Tibial nerve (tissue), 4 donors: ENCODE measurements at places on chromosomes 2 and 18. TPM values are rescaled to one million over a fixed set of nuclear protein-coding genes. Genes with fewer than 3 reads are reported as not detected.

DNA sequence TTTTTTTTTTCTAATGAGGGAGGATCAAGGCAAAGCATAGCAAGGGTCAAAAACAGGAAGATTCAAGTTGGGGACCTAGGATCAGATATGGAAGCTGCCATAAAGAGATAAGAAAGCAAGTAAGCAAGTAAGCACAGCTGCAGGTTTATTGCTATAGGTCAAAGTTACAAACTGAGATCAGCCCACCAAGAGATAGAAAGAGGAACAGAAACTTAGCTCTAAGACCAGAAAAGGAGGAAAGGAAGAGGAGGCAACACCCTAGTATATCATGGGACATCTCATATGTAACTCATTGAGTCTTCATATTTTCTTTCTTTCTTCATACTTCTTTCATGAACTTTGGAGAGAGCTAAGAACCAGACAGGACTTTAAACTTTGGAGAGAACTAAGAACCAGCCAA lies 295.9 kb upstream of the CRIM1 start:
- no peak for DNase-seq

GRCh38 chr2:234677758-234678538 lies 181.1 kb upstream of the ARL4C start:
- no peak for DNase-seq

DNA sequence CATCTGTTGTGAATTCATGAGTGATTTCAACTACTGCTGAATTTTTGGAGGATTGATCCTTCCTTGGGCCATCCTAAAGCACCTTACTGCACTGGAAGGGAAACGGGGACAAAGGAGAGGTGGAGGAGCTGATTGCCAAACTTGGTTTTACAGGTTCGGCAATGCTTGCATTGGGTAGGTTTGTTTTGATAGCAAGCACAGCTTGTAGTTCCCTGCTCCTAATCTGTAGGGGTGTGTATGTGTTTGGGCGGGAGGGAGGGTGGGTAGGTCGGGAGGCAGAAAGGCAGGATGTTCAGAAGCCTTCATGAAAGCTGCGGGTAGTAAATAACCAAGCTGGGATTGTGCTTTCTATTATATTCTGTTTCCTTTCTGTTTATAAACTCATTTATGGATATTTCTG lies 24.6 kb downstream of the PHLPP1 start:
- DNase-seq = no peak

DNA sequence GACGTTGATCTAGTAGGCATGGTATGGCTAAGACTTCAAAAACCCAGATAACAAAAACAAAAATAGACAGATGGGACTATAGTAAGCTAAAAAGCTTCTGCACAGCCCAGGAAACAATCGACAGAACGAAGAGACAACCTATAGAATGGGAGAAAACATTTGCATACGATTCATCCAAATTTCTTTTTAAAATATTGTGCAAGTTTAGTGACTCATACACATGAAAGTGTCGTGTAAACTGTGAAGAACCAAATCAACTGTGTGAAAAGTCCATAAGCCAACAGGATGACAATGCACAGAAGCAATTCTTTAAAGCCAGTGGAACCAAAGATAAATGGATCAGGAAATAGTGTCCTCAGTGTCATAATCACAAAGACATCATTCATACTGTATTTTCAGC lies 671.1 kb downstream of the RNF144A start:
- no peak for DNase-seq

GRCh38 chr2:233862261-233862768 lies 5.9 kb downstream of the MSL3B start:
- no peak for DNase-seq

DNA sequence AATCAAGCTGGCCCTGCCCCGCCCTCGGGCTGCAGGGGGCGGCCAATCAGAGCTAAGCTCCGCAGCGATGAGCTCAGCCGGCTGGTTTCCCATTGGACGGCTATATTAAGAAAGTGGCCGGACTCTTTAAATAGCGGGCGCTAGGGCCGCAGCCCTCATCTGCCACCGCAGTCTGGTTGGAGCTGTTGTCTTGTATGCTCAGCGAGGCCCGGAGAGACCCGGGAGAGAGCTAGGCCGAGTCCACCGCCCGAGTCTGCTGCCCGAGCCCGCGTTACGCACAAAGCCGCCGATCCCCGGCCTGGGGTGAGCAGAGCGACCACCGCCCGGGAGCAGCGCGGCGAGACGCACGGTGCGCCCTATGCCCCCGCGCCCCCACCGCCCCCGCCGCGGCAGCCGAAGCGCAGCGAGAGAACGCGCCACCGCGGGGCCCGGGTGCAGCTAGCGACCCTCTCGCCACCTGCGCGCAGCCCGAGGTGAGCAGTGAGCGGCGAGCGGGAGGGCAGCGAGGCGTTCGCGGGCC lies at the start of gene RHOB:
TSS of gene RHOB (plus strand) at position 158 of the 520 bp plus-strand sequence. CDS start 392 bp downstream, outside the sequence.
- DNase-seq = peak; percentile 99

DNA sequence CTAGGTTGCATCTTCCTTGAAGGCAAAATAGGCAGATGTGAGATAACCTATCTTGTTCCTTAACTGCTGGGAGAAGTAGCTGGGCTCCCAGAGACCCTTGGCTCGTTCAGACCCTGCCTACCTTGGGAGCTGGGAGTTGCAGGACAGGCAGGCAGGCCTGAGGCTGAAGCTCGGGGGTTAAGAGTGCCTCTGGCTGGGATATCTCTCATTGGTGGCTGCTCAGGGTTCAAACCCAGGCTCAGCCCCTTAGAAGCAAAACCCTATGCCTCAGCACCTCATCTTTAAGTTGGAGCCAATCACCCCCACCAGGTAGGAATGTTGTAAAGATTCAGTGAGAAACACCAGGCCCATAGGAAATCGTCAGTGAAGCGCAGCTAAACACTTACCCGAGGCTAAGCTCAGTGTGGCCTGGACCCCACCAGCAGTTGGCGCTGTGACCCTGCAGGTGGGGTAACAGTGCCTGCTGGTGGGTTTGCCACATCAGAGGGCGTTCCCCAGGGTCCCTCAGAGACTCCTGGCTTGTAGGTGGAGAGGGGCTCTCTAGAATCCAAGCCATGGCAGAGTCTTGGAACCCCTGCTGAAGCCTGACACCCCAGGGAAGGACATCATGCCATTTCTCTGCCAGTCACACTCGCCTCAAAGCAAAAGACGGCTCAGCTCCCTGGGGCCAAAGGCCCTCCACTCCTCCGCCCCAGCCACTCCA lies 54.6 kb upstream of the GPR17 start:
- peak; percentile 32 for DNase-seq

DNA sequence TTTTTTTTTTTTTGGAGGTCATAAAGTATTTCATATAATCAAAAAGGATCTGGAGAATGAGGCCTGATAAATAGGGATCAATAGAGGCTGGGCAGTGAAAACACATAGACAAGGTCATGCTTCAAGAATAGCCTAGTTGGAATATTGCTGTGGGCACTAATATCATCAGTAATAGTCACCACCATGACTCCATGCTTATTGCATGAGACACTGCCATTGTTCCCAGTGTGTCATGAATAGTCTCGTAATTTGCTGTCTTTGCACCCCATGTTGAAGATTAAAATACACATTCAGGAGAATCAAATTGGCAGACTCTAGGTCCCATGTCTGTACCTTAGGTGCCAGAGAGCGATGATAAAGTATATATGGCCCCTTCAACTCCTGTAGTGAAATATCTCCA lies 10.3 kb downstream of the ASXL3 start:
- no peak for DNase-seq

DNA sequence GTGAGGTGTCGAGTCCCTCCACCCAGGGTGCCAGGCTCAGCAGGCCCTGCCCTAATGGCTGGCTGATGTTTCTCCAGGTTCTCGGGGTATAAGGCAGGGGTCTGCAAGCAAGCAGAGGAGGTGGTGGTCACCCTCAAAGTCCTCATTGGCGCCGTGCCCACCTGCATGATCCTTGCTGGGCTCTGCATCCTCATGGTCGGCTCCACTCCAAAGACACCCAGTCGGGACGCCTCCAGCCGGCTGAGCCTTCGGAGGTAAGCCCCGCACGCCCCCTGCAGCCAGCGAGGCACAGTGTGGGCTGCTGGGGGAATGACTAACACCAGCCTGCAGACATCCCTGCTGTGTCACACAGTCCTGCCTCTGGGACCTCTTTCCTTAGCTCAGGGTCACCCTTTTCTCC lies 14.1 kb downstream of the MFSD2B start:
- no peak for DNase-seq

- no peak for DNase-seq
Observed at GRCh38 chr2:233821196-233821595, 33.1 kb downstream of the HJURP start.

EIPR1 gene
- 24.9 TPM for total RNA-seq

LYG1 gene
- 1.3 TPM for total RNA-seq

RBKS gene
- total RNA-seq = 4.0 TPM

CD302 gene
- total RNA-seq = 59.4 TPM

RFX8 gene
- 5.1 TPM for total RNA-seq

FLACC1 gene
- total RNA-seq = 1.3 TPM

SLC23A3 gene
- total RNA-seq = not detected

GDF7 gene
- total RNA-seq = 20.0 TPM

SLC4A5 gene
- 4.2 TPM for total RNA-seq
